ENCODE measurements at places on chromosomes 11 and 22.

DNA sequence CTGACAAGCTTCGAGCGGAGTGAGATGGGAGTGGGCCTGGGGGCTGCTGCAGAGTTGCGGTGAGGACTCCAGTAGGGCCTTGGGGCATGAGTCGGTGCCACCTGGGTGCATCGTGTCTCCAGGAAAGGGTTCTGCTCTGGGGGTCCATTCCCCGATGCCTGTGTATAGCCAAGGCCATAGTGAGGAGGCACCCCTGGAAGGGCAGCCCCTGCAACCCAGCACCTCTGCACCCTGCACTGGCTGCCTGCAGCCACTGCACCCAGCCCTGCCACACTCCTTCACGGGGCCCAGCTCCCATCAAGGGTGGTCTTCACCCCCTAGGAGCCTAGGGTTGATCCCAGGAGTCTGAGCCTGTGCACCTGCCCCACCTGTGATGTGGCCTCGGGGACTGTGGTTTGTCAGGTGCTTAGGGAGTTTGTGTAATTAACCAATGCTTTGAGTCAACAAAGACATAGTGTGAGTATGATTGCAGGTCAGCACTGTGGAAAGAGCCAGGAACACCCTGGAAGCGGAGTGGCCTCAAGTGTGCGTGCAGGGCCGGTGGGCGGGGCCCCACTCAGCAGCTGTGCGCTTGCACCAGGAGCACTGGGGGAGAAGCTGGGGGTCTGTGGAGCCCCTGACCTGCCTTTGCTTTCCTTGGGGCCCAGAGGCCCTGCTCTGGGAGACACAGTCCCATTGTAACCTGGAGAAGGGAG, 1299.3 kb downstream of the BRD1 start:
- no peak for DNase-seq

- no peak for DNase-seq
Observed at GRCh38 chr11:12871241-12871640, 137.9 kb upstream of the RASSF10 start.

DNA sequence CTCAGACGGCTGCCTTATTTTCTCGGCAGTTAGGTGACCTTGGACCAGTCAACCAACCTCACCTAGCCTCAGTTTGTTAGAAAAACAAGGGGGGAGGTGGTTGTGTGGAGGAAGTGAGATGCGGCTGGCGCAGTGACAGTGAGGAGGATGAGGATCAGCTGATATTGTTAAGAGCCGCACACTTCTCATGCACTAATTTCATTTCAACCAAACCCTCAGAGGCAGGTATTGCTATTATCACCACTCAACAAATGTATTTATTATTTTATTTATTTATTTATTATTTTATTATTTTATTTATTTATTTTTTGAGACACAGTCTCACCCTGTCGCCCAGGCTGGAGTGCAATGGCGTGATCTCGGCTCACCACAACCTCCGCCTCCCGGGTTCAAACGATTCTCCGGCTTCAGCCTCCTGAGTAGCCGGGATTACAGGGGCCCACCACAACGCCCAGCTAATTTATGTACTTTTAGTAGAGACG, 2.1 kb downstream of the LGALS1 start:
- DNase-seq = no peak

DNA sequence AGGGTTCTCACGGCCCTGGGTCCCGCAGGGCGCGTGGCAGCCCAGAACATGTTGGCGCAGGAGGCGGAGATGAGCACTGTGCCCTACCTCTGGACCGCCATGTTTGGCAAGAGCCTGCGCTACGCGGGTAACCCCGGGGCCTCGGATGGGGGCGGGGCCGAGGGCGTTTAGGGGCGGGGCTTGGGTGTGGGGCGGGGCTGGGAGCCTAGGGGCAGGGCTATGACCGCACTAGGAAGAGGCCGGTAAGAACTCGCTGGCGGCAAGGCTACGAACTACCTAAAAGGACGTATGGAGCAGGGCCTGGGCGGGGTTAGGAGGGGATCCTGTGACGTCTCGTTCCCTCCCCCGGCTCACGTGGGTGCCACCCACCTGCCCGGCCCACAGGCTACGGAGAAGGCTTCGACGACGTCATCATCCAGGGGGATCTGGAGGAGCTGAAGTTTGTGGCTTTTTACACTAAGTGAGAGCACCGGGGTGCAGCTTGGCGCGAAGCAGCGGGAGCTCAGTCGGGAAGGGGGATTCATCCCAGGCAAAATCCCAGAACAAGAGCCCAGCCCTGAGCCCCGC, 2.8 kb upstream of the LZTR1 start:
- DNase-seq = peak; percentile 81

- DNase-seq = peak; percentile 65
Observed at GRCh38 chr22:41596776-41597634, 7.4 kb upstream of the PMM1 start.

DNA sequence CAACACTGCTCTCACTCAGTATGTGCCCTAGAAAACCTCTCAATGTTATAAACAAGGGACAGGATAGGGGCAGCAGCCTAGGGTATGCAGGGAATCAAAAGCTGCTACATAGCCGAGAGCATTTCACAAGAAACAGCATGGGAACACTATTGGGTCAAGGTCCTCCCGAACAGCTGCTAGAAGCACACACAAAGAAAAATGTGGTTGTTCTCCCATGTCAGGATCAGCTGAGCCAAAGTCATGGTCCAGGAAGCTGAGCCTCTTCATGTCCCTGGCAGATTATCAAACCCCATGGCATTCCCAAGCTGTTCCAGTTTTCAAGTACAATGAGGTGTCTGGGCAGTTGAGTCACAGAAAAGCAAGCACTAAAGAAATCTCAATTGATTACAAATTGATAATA, 21.0 kb upstream of the GDPD4 start:
- peak; percentile 45 for DNase-seq

DNA sequence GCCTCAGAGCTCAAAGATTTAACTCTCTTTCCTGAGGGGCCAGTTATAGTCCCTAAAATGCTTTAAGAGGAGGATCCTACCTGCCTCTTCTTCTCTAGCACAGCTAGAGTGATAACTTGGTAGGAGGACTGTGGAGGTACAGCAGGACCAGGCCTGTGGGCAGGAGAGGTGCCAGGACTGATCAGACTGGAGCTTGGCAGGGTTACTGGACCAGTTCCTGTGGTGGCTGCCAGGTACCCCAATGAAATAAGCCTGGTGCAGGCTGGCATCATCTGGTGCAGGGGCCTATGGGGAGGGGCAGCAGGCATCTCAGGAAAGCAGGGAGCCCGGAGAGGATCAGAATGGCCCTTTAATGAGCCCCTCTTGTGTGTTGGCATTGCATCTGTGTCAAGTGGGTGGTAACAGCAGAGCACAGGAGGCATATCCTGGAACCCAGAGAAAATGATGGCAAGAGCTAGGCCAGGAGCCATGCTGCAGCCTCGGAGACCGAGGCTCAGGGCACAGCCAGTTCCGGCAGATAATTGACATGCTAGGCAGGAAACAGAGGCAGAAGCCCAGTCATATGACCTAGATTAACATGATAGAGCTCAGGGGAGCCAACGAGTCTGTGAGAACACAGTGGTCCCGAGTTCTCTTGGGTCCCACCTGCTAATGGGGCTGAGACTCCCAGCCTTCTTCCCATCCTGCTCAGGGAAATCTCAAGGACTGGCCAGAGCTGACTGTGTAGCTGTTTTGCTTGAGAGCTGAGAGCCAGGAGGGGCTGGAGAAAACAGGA, 187.5 kb upstream of the ZBED5 start:
- no peak for DNase-seq
